Fibroblast of skin of scalp (primary cell): ENCODE measurements at places on chromosomes 6 and 20.

DNA sequence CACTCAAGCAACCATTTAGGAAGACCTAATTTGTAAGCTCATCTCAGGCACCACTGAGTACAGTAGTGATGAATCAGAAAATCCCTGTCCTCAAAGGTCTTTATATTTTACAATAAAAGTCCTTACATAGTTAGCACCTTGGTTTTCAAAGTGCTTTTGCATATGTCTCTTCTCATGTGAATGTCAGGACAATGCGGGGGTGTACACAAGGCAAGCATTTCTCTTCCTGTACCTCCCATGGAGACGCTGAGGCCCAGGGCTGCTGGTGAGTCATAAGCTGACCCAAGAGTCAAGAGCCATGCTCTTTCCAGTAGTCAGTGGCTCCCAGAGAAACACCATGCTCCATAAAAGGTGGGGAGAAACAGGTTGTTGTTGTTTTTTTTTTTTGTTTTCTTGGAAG is 174.0 kb downstream of the GJA10 start:
- DNase-seq, result peak; percentile 83

DNA sequence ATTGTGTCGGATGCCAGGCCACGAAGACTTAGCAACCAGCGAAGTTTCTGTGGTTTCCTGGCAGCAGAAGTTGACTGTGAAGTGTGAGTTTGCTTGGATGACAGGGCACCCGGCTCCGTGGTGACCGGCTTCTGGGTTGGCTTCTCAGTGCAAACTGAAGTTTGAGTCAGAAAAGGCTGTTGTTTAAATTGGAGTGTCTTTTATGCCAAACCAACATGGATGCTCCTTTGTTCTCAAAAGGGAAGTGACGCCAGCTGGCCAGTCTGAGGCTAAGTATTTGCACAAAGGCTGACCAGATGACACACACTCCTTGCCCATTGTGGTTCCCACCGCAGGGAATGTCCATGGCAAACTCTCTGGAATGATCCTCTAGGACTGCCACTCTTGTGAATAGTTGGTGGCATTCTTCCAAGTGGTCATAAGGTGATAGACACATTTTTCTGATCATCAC is 164.8 kb upstream of the QKI start:
- peak; percentile 12 for DNase-seq

DNA sequence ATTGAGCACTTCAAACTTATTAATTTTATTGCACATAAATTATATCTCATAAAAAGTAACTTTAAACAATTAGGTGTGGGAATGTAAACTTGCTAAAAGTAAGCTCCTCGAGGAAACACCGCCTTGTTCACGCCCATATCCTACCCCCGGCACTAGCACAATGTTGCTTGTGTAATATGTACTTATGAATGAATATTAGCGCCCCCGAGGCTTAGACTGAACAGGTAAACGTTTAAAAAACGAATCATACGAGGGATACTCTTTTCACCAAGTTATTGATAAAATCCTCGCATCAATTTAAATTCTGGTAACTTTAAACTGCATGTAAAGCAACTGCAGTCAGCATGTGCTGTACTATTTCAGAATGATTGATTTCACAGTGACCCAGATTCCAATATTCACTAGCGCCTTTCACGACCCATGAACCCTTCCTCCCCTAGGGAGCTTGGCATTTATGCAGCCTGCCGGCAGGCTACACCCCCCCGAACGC is 637 bp downstream of the TFB1M start:
- DNase-seq, result no peak

GRCh38 chr6:46584586-46584985 is 68.0 kb downstream of the CYP39A1 start:
- DNase-seq, result no peak

GRCh38 chr20:31548820-31549512 is 34.7 kb downstream of the HM13 start:
- DNase-seq, result peak; percentile 22

DNA sequence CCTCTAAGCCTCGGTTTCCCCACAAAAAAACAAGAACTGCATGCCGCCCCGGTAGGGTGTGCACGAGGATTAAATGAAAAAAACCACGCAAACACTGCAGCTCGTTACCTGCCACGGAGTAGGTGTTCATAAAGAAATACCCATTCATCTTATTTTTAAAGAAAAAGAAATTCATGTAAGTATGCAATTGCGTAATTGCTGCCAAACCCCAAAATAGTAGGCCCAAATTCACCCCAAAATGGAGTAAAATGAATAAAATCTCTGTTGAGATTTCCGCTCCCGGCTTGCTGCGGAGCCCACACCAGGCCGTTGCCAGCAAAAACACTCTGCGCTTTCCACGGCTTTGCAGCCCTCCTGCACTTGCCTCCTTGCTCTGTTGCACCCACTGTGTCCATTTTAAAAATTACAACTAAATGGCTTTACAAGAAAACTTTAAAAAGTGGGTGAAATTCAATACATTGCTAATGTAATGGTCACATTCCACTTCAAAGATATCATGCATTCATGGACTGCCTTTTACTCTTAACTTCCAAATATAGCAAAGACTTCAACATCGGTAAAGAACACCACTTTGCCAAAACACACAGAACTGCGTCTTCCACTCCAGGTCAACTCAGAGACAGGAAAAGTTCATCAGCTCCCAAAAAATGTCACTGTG is 125.0 kb downstream of the ZMYND8 start:
- DNase-seq, result peak; percentile 94

DNA sequence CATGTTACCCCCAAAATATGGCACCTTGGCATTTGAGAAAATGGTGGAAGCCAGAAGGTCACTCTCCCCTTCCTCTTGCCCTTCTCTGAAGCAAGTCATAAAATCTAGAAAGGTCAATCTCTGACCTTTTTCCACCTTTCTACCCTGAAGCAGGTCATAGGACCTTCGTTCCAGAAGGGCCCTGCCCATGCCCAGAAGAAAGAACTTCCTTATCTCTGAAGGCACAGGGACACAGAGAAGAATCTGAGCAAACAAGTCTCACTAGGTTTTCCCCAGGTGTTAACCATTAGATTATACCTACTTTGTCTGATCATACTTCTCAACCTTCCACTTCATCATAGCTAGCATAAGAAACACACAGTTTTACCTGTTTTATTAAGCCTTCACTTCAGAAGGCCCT is 42.5 kb downstream of the SMPDL3A start:
- no peak for DNase-seq
